ENCODE measurements at places on chromosomes 16 and 17.
A peak's percentile ranks its signal among the peaks of the same experiment; 100 is the strongest.

DNA sequence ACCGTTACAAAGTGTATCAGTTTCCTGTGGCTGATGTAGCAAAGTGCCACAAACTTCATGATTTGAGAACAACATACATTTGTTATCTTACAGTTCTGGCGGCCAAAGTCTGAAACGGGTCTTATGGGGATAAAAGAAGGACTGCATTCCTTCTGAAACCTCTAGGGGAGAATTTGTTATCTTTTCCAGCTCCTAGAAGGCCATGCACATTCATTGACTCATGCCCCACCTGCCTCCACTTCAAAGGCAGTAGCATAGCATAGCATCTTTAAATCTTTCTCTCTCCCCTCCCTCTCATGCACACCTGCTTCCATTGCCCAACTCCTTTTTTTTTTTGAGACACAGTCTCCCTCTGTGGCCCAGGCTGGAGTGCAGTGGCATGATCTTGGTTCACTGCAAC lies 190.7 kb upstream of the DYNLRB2 start:
- DNase-seq: no peak

DNA sequence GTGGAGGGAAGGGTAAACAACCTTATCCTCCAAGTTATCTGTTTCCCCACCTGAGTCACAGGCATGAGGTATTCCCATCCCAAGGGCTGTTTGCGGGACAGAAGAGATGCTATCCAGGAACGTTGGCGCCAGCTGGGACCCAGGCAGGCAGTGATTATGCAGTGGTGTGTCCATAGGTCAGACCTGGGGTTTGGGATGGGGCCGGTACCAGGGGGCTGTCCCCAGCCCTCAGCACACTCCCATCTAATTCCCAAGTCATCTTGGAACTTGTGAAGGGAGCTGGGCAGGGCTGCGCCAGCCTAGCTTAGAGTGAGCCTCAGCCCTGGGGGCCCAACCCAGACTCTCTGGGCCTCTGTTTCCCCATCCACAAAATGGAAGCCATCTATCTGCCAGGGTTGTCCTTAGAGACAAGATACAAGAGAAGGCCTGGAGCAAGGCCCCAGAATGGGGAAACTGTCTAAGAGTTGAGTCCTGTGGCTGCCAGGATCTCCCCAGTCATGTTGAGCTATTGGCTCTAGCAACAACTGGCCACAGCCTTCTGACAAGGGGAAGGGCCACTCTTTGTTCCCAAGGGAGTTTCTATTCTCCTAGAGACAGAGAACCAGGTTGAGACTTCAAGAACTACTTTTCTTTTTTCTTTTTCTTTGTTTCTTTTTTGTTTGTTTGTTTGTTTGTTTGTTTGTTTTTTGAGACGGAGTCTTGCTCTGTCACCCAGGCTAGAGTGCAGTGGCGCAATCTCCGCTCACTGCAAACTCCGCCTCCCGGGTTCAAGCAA lies 9.8 kb upstream of the JUP start:
- DNase-seq: no peak

GRCh38 chr17:1592751-1593629 lies 30.4 kb upstream of the PITPNA start:
- DNase-seq: no peak

DNA sequence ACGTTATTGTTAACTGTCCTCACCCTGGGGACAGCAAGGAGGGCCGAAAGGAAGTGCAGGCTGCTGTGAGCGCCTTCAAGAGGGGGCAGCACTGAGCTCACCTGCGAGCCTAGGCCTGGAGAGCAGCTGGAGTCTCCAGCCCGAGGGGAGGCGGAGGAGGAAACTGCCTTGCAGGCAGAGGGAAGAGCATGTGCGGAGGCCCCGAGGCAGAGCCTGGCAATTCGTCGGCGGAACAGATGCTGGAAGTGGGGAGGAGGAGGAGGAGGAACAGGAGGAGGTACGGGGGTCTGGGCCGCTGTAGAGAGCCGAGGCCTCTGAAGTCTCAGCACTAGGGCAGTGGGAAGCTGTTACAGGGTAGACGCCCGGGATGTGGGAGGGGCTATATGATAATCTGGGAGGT lies 49.6 kb upstream of the PLCG2 start:
- no peak for DNase-seq

- no peak for DNase-seq
These were observed 17.3 kb upstream of the JPH3 start for GRCh38 chr16:87584975-87585374.

- no peak for DNase-seq
These were observed 172.3 kb downstream of the C16orf78 start for GRCh38 chr16:49545741-49546448.

DNA sequence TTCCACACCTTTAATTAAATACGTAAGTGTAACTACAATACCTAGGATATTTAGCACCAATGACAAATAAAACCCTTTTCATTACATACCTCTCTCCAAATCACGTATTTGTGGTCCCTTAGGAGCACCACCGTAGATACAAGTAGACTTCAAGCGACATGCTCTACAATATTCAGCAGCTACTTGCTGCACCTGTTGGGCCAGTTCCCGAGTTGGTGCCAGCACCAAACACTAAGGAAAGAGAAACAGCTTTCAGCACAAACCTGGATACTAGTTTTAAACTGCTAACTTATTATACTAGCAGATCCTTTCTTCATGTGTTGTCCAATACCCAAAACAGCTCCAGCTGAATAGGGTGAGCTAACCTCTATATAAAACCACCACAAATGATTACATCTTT lies 2.7 kb downstream of the DDX5 start:
- DNase-seq: no peak

GRCh38 chr17:1386265-1386664 lies 13.8 kb downstream of the YWHAE start:
- DNase-seq: no peak

- DNase-seq: no peak
These were observed 2.5 kb downstream of the KRTAP9-6 start for GRCh38 chr17:41267711-41268110.

- peak; percentile 59 for DNase-seq
These were observed 226.2 kb downstream of the NTN1 start for GRCh38 chr17:9247401-9247938.

DNA sequence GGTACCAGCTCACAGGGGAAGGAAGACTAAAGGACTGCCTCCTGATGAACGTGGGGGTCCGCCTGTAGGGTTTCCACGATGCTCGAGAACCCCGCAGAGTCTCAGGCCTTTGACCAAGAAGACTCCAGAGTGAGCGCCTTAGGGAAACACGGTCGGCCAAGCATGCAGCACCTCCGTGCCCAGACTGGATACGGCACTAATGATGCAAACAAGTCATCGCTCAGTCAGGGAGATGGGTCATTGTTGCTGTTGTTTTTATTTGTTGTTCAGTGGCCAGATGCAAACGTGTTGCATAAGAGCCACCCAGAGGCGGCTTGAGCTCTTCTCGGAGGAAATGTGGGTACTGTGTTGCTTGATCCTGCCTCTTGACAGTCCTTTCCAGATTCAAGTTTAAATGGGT lies 19.3 kb upstream of the RBFOX3 start:
- no peak for DNase-seq

DNA sequence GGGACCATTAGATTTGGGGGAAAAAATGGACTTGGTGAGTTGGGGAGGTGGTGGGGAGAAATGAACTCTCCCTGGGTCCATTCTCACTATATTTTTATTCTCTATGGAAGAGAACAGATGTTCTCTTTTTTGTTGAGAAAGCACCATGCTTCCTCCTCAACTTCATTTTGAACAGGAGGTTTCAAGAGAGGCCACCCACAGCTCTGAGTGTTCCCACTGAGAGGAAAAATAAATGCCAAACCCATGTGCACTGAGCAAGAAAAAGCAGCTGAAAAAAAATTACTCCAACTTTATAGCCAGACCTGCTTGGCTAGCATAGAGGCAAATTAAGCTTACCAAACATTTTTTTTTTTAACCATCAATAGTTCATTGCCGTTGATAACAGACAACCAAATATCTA lies 883.6 kb downstream of the KCNJ2 start:
- DNase-seq: no peak

- no peak for DNase-seq
These were observed 1.2 kb upstream of the GPT2 start for GRCh38 chr16:46882940-46883307.

GRCh38 chr16:3180445-3180878 lies 7.5 kb upstream of the OR1F1 start:
- DNase-seq: no peak

- DNase-seq: no peak
These were observed 11.4 kb downstream of the MYH4 start for GRCh38 chr17:10457952-10458351.

GRCh38 chr17:44360826-44361225 lies 2.8 kb downstream of the FAM171A2 start:
- no peak for DNase-seq

DNA sequence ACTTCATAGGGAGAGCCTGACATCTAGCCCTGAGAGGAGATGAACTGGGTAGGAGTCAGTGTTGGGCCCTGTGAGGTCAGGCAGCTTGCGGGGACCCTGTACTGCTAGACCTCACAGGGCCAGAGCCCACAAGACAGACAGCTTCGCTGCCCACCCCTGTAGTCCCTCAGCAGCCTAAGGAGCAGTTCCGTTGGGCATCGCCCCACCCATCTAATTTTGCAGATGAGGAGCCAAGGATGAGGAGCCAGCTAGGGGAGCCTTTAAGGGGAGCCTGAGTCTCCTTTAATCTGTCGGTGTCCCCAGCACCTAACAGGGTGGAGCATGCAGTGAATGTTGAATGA lies 755 bp upstream of the TUFM start:
- DNase-seq: peak; percentile 16

DNA sequence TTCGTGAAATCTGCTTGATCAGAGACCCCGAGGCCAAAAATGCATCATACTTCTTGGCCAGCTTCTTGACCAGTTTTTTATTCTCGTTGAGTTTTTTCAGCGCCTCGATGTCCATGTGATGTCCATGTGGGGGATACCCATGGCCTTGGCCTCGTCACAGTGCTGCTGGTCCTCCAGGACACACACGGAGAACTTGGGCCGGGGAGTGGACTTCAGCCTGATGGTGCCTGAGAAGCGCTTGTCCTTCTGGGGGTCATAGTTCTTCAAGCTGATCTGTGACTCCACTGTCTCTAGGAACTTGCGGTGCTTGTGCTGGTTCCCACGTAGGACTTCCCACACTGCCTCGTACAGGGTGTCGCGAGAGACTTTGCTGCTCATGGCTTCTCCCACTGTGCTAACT lies 16.7 kb downstream of the COX4I1 start:
- DNase-seq: no peak

DNA sequence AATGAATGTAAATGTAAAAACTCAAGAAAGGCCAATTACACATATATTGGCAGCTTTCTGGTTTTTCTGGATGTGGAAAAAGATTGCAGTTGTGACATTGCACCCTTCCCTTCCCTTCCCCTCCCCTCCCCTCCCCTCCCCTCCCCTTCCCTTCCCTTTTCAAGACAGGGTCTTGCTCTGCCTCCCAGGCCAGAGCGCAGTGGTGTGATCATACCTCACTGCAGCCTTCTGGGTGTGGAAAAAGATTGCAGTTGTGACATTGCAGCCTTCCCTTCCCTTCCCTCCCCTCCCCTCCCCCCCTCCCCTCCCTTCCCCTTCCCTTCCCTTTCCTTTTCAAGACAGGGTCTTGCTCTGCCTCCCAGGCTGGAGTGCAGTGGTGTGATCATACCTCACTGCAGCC lies 41.7 kb downstream of the PIK3R5 start:
- DNase-seq: no peak

- DNase-seq: no peak
These were observed 230.1 kb downstream of the SLC39A11 start for GRCh38 chr17:72862276-72862999.

GRCh38 chr16:29806641-29807425 lies 504 bp downstream of the MAZ start:
- no peak for DNase-seq

- no peak for DNase-seq
These were observed 2.4 kb downstream of the CD2BP2 start for GRCh38 chr16:30352488-30353401.

DNA sequence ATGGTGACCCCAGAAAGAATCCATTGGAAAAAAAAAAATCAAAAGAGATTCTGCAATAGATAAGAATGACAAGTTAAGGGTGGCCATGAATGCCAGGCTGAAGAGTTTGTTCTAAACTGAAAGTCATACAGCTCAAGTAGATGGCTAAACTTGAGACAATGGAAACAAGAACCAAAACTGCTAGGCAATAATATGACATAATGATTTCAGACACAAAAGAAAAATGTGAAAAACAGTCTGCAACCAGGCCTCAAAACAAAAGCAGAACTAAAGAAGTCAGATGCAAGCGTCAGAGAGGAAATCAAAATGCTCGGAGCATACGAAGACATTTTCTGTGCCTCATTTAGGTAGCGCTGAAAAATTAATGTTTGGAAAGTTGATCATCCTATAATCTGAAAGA lies 54.4 kb upstream of the YPEL2 start:
- no peak for DNase-seq

DNA sequence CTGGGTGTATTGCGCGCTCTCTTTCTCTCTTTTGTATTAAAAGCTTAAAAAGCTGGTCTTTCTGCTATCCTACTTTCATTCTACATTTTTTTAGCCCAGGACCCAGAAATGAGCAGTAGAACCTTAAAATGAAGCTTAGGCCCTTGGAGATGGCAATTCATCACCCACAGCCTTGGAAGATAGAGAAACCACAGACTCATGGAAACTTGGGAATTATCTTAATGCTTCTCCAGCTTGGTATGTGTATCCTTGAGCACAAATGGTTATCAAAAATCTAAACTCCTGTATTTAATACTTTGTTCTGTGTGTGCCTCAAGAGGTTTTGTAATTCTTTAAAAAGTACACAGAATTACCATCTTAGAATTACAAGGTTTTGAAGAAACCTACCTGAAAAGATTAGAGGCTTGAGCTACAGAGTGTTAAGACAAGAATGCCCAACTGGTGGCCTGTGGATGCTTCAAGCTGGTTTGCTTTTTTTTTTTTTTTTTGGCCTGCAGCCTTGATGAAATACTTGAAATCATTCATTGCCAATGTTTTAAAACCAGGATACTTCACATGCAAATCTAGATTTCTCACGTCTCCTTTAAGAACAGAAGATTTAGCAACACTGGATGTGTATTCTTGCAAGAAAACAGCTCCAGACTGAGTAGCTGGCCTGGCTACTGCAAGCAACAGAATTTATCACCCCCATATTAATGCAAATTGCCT lies 105.0 kb downstream of the XYLT1 start:
- DNase-seq: no peak

- no peak for DNase-seq
These were observed 24.5 kb downstream of the WNT9B start for GRCh38 chr17:46875849-46876352.

GRCh38 chr16:63663155-63663554 lies 1458.7 kb downstream of the CDH11 start:
- DNase-seq: no peak

Data from amygdala (tissue), 56 donors.